Immature natural killer cell (primary cell): ENCODE measurements at places on chromosomes 16 and 17.

- no peaks in the 10 kb centered on the region for H3K36me3 ChIP-seq
- peaks cover 14% of the 10 kb centered on the region for H3K4me1 ChIP-seq
- no peak for DNase-seq
- peak overlapping the region; percentile 87 for H3K4me3 ChIP-seq
- H3K27ac ChIP-seq = peak overlapping the region; percentile 57
Observed at GRCh38 chr17:73309727-73310596, 1.8 kb downstream of the CDC42EP4 start.

- peaks cover 2% of the 10 kb centered on the region for H3K27me3 ChIP-seq
- peak overlapping the region; percentile 36 for H3K27ac ChIP-seq
- H3K36me3 ChIP-seq = no peaks in the 10 kb centered on the region
- peaks cover 62% of the 10 kb centered on the region for H3K4me1 ChIP-seq
- no peak overlapping the region for H3K4me3 ChIP-seq
Observed at GRCh38 chr16:50204453-50205108, 51.5 kb downstream of the TENT4B start.

DNA sequence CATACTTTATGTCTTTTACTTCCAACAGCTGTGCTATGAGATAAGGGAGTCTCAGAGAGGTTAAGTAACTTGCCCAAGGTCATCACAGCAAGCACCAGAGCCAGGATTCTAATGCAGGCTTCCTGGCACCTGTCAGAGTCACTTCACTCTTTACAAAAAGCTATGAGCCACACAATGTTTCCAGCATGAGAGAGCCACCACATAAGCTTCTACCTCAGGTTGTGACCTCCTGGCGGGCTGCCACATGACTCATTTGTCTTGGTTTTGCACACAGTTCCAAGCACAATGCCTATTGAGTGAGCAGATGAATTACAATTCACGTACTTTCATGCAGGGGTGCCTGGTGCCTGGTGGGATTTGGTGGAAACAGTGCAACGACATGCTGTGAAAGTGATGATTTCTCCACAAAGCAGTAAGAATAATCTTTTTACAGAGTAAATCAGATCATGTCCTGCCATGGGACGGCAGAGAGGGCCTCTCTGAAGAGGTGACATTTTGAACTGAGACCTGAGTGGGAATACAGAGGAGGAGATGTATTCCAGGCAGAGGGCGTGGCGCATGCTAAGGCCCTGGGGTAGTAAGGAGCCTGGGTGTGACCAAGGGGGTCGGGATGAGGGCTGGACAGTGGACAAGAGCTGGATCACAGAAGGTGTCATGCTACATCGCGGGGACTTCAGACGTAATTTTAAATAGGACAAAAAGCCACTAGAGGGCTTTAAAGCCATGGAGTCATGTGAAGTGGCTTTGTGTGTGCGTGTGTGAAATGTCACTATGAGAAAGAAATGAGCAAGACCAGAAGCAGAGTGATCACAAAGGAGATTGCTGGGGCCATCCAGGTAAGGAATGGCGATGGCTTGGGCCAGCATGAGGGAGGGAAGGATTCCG, 53.4 kb downstream of the CACNG3 start:
- H3K4me3 ChIP-seq = no peak overlapping the region
- H3K27ac ChIP-seq = no peak overlapping the region
- H3K27me3 ChIP-seq = peaks cover 21% of the 10 kb centered on the region
- no peaks in the 10 kb centered on the region for H3K36me3 ChIP-seq

GRCh38 chr16:46817961-46818360, 13.0 kb downstream of the C16orf87 start:
- no peak overlapping the region for H3K4me3 ChIP-seq
- H3K27ac ChIP-seq = no peak overlapping the region
- H3K36me3 ChIP-seq = peaks cover 5% of the 10 kb centered on the region

- peaks cover 2% of the 10 kb centered on the region for H3K27me3 ChIP-seq
- no peak overlapping the region for H3K27ac ChIP-seq
- no peak for DNase-seq
- H3K36me3 ChIP-seq = no peaks in the 10 kb centered on the region
- peaks cover 15% of the 10 kb centered on the region for H3K4me1 ChIP-seq
Observed at GRCh38 chr16:71726476-71727315, 2.2 kb upstream of the PHLPP2 start.

- peak; percentile 45 for DNase-seq
- no peak overlapping the region for H3K27ac ChIP-seq
- H3K4me3 ChIP-seq = no peak overlapping the region
- H3K27me3 ChIP-seq = peaks cover 4% of the 10 kb centered on the region
- peaks cover 10% of the 10 kb centered on the region for H3K4me1 ChIP-seq
Observed at GRCh38 chr17:41322094-41322902, 6.8 kb upstream of the KRTAP17-1 start.

GRCh38 chr16:82113741-82114140, 56.3 kb downstream of the MPHOSPH6 start:
- H3K4me1 ChIP-seq = no peaks in the 10 kb centered on the region
- no peak for DNase-seq
- H3K4me3 ChIP-seq = no peak overlapping the region
- no peaks in the 10 kb centered on the region for H3K27me3 ChIP-seq
- no peak overlapping the region for H3K27ac ChIP-seq
- no peaks in the 10 kb centered on the region for H3K36me3 ChIP-seq

GRCh38 chr16:53515811-53516210, 12.8 kb upstream of the AKTIP start:
- H3K36me3 ChIP-seq = no peaks in the 10 kb centered on the region
- peak overlapping the region; percentile 21 for H3K27ac ChIP-seq
- H3K4me3 ChIP-seq = no peak overlapping the region

DNA sequence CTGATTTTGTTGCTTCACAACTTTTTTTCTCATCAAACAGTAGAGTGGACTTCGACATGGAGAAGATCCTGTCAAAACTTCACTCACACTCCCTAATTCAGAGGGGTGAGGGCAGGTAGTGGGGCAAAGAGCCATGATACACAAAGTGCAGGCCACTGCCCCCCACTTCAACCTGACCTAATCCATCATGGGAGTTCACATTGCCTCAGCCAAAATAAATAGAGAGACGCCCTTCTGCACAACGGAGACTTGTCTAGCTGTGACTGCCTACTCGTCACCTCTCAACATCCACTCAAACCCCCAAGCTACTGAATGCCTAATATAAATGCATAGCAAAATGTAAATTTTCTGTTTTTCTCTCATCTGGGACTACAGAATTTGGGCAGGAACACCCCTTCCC, 213.2 kb downstream of the PMP22 start:
- no peak for DNase-seq
- H3K27ac ChIP-seq = no peak overlapping the region
- peaks cover 7% of the 10 kb centered on the region for H3K27me3 ChIP-seq

- no peak overlapping the region for H3K27ac ChIP-seq
- no peak overlapping the region for H3K4me3 ChIP-seq
- H3K4me1 ChIP-seq = no peaks in the 10 kb centered on the region
- DNase-seq = no peak
- no peaks in the 10 kb centered on the region for H3K36me3 ChIP-seq
Observed at GRCh38 chr16:86464044-86464443, 46.3 kb upstream of the FOXF1 start.

DNA sequence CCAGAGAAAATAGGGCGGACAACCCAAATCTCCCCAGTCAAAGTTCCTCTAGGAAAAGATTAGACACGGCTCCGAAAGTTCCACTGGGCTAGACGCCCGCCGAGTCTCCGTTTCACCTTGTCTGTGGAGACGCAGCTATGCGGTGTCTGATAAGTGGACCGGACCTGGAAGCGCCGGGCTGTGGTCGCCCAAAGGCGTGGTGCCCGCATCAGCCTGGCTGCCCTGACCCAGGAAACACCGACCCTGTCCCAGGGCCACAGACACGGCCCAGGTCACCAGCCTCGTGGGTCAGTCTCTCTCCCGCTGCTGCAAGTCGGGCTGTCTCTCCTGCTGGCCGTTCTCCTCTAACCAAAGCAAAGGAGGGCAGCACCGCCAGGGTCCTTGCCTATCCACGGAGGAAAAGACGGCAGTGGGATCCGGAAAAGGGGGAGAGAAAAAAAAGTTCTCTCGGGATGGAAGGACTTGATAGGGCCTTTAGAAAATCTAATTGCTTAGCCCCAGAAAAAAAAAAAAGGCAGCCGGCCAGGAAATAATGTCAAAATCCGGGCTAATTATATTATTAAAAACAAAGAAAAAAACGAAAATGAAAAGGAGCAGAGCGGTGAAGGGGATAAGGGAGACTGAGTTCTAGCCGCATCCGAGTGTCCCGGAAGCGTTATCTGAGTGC, 13.9 kb upstream of the FOXF1 start:
- no peak overlapping the region for H3K4me3 ChIP-seq
- DNase-seq = no peak
- H3K4me1 ChIP-seq = no peaks in the 10 kb centered on the region
- H3K27ac ChIP-seq = no peak overlapping the region
- no peaks in the 10 kb centered on the region for H3K36me3 ChIP-seq

GRCh38 chr16:35533683-35534082, 2074.3 kb downstream of the TP53TG3F start:
- DNase-seq = no peak
- H3K4me3 ChIP-seq = no peak overlapping the region
- H3K27me3 ChIP-seq = peaks cover 1% of the 10 kb centered on the region
- no peak overlapping the region for H3K27ac ChIP-seq
- no peaks in the 10 kb centered on the region for H3K36me3 ChIP-seq

DNA sequence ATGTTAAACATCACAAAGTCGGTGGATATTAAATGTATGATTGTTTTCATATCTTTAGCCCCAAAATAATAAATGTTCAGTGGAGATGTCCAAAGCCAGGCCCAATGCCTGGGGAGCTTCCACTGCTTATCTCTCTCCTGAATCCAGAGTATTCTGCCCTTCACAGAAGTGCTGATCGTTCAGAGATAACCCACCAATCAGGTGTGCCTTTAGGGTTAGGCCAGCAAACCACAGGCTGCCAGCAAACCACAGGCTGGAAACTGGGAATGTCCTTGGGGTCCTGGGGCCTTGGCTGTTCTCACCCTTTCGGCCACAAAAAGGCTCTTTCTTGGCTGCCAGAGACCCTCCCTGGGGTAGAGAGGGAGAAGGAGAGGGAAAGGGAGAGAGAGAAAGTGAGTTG, 33.9 kb downstream of the NXN start:
- no peak overlapping the region for H3K27ac ChIP-seq
- no peaks in the 10 kb centered on the region for H3K27me3 ChIP-seq
- no peaks in the 10 kb centered on the region for H3K36me3 ChIP-seq

DNA sequence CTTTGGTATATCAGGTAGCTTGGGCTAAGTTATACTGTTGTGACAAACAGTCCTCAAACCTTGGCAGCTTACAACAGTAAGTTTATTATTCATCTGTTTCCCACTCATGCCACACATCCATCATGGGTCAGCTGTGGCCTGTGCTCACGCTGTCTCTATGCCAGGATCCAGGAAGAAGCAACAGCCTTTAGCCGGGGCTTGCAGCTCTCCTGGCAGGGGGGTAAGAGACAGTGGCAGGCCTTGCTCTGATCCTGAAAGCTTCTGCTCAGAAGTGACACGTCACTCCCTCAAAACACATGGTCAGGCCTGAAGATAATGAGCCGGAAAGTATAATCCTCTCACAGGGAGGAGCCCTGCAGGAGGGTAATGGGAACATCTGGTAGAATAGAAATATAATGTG, 377.6 kb downstream of the CPPED1 start:
- H3K36me3 ChIP-seq = peaks cover 17% of the 10 kb centered on the region
- DNase-seq = no peak
- no peak overlapping the region for H3K4me3 ChIP-seq
- no peak overlapping the region for H3K27ac ChIP-seq

GRCh38 chr17:18217412-18218015, 7.9 kb upstream of the LLGL1 start:
- H3K36me3 ChIP-seq = no peaks in the 10 kb centered on the region
- DNase-seq = peak; percentile 60
- no peak overlapping the region for H3K4me3 ChIP-seq
- H3K27ac ChIP-seq = no peak overlapping the region
- H3K4me1 ChIP-seq = no peaks in the 10 kb centered on the region

DNA sequence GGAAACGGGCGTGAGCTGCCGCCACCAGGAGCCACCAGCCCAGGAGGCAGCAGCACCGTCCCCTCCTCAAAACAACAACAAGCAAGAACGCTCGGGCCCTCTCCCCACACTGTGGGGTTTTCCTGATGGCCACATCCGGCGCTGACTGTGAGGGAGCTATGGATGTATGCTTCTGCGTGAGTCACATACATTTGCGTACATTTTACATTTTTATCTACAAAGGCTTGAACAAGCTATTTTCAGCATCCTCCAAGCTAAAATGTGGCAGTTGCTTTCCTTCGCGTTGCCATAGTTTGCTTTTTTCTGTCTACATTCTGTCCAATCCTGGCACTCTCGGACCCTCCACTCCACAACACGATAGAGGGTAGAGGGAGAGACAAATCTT, 2.0 kb upstream of the ABR start:
- peaks cover 11% of the 10 kb centered on the region for H3K4me1 ChIP-seq
- no peak overlapping the region for H3K4me3 ChIP-seq
- H3K27ac ChIP-seq = no peak overlapping the region
- H3K27me3 ChIP-seq = no peaks in the 10 kb centered on the region

- no peaks in the 10 kb centered on the region for H3K36me3 ChIP-seq
- peaks cover 23% of the 10 kb centered on the region for H3K4me1 ChIP-seq
- H3K27ac ChIP-seq = peak overlapping the region; percentile 51
- peak; percentile 25 for DNase-seq
- H3K4me3 ChIP-seq = peak overlapping the region; percentile 42
- peaks cover 8% of the 10 kb centered on the region for H3K27me3 ChIP-seq
Observed at GRCh38 chr16:4660454-4661007, 32.8 kb upstream of the NUDT16L1 start.

GRCh38 chr16:16113076-16113475, 110.2 kb downstream of the ABCC6 start:
- DNase-seq = no peak
- peaks cover 49% of the 10 kb centered on the region for H3K36me3 ChIP-seq
- no peak overlapping the region for H3K4me3 ChIP-seq
- no peaks in the 10 kb centered on the region for H3K27me3 ChIP-seq
- H3K27ac ChIP-seq = no peak overlapping the region

DNA sequence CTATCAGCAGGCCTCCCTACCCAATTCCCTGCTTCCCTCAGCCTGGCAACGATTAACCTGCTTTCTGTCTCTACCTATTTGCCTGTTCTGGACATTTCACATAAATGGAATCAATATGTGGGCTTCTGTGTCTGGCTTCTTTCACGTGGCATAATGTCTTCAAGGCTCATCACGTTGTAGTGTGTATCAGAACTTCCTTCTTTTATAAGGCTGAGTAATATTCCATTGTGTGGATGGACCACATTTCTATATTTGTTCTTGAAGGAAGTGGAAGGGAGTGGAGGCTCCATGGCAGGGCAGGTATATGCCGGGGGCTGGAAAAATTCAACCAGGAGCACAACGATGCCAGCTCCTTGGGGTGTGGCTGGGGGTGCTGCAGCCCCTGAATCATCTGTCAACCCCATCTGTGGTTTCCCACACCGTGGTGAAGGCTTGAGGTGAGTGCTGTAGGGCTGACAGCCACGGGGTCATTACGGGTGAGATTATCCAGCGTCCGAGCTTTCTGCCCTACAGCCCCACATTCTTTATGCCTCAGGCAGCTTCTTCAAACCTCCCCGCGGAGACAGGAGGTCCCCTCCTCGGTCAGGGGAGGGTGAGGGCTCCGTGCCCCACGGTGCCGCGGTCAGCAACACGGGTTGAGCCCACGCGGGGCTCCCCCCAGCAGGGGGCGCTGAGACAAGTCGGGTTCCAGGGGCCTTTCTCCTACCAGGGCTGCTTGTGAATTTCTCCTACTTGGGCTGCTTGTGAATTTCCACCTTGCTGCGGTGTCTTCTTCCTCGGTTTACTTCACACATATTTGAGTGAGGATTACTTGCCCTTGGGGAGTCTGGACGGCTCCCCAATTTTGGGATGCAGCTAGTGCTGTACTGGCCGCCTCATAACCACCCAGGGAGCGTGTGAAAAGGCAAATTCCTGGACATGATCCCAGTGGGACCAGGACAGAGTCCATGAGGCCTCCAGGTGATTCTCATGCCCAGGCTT, 18.3 kb upstream of the WFIKKN2 start:
- H3K27ac ChIP-seq = no peak overlapping the region
- DNase-seq = peak; percentile 47
- peaks cover 9% of the 10 kb centered on the region for H3K27me3 ChIP-seq
- no peaks in the 10 kb centered on the region for H3K36me3 ChIP-seq
